Activated CD8-positive, alpha-beta memory T cell treated with anti-CD3 and anti-CD28 coated beads, Interleukin-2, amount 10 ng/mL, durations not matched to agents 7 days and 5 days (primary cell): ENCODE measurements at places on chromosomes 3 and 15.

DNA sequence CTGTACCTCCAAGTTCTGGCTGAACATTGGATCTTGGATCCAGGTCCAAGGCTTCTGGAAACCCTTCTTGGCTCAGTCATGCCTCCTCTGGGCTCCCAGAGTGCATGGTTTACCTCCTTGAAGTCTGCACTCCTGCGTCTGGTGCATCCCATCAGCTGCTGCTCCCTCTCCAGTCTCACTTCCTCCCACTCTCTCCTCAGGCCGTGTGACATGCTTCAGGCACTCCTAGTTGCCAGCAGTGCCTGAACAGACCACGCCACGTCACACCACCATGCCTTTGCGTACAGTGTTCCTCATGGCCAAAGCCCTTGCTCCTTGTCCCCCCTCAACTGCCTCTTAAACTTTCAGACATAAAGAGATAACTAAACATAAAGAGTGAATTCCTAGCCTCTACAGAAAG, 5.7 kb downstream of the GPR27 start:
- DNase-seq, result no peak

DNA sequence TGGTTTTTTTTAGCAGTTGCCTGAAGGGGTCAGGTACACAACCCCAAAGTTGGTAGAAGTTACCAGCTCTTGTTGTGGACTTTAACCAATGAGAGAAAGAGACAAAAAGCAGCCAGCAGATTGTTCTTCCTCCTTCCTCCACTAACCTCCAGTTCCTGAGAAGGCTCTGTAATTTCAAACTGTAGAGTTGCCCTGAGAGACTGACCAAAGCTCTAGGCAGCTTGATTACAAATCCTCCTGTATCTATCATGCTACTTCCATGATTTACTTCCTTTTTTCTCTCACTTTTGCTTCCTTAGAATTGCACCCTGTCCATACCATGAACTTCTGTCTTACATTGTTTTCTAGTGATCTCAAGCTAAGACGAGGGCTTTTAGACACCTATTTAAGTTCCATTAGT, 29.2 kb downstream of the NSUN3 start:
- no peak for DNase-seq

DNA sequence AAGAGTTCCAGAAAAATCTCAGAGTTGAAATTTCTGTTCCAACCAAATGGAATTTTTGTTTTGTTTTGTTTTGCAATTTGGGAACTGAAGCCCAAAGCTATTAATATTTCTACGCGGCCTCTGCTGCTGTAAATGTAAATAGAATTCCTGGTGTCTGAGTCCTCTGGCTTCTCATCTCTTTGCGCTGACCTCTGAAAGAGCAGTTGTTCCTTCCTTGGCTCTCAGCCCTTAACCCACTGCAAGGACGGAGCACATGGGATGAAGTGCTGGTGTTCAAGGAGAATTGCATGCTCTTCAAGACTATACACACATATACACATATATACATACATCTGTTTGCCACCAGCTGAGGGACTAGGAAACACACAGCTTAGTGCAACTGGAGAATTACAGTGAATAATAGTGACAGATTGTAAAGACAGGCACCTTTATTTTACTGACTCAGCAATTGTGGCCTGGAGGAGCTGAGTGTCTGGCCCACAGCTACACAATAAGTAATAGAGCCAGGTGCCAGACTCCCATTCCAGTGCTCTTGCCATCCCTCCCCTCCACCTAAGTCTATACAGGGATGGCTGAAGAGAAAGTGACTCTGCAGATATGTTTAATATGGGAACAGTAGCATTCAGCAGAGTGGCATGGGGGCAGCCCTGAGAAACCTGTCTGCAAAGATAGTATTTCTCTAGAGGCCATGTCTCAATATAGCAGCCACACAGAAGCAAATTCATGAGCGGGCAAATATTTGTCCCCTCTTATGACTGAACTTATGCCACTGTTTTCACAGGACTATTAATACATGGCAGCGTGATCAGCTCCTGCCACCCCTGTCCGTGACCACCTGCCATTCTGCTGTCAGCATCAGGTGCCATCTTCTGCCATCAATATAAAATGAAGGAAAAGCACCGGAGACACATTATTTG, 42.3 kb downstream of the NEK10 start:
- DNase-seq, result no peak

GRCh38 chr15:85452436-85452835, 72.0 kb downstream of the AKAP13 start:
- DNase-seq, result no peak

DNA sequence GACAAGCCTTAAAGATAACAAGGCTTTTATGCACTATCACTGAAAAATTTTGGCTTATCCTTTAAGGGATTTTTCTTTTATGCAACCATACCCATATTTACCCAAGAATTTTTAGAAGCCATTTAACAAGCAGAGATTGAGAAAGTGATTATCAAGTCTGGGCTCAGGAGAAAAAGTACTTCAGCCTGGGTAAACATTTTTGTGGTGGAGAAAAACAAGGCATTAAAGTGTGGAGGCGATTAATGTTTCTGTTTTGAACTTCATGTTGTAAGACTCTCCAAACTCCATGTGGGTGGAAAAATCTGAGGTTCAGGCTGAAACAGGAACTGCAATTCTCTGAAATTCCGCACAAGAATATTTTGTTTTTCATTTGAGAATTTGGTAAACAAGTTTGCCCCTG, 260.4 kb upstream of the KCNMB2 start:
- DNase-seq, result no peak

DNA sequence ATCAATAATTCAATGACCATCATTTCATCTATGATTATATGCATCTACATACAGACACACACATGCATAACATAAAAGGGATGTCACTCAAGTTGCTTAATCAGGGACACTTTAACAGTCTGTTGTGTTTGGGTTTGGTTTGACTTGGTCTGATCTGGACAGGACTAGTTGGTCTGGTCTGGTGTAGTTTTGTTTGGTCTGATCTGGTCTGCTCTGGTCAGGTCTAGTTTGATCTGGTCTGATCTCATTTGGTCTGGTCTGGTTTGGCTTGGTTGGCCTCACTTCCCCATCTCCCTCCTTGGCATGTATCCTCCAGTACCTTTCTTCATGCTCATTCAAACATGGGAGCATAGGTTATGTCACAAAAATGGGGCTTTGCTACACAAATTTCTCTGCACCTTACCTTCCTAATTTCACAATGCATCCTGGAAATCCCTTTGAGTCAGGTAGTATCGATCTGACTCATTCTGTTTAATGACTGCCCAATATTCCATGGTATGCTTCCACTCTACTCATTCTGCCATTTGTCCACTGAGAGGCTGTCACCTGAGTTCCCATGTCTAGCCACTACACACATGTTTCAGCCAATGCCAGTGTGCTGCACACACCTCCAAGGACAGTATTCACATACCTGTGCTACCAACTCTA, 73.0 kb upstream of the TPM1 start:
- no peak for DNase-seq

GRCh38 chr15:31472636-31473384, 146.2 kb downstream of the KLF13 start:
- DNase-seq, result peak; percentile 80

- DNase-seq, result no peak
Measured at GRCh38 chr3:141253326-141253725, 21.7 kb downstream of the PXYLP1 start.

GRCh38 chr15:68469162-68470048, 37.4 kb upstream of the ITGA11 start:
- DNase-seq, result no peak

- DNase-seq, result no peak
Measured at GRCh38 chr3:156834435-156834834, 8.3 kb downstream of the LEKR1 start.

- no peak for DNase-seq
Measured at GRCh38 chr3:142990721-142991120, 10.6 kb upstream of the U2SURP start.

- DNase-seq, result no peak
Measured at GRCh38 chr3:195717852-195718476, 2.8 kb upstream of the MUC20 start.

DNA sequence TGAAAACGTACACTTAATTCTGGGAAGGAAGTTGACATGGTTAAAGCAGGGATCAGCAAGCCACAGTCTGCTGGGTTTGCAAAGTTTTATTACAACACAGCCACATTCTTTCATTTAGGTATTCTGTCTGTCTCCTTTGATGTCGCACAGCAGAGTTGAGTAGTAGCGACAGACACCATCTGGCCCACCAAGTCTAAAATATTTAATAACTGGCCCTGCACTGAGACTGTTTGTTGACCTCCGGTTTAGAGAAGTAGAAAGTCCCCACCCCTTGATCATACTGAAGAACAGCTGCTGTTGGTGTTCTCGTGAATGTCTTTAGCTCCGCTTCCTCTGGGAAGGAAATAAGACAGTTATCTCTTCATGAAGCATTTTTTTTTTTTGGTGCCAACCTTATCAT, 66.2 kb downstream of the MCTP2 start:
- peak; percentile 41 for DNase-seq

DNA sequence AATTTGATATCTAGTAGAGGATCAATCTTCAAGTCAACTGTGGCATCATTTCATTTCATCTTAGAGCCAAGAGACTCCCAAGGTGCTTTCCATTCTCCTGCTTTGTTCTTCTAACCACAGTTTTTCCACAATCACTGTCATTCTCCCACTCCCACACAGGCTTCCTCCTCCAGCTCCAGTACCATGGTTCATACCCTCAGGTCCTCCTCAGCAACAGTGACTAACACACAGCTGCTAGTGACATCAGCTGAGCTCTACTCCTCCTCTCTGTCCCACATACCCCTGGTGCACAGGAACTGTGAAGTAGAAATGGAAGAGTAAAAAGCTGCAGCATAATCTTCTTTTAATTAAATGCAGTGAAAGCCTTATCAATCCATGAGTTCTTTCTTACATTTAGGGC, 200.2 kb upstream of the DPH6 start:
- no peak for DNase-seq

DNA sequence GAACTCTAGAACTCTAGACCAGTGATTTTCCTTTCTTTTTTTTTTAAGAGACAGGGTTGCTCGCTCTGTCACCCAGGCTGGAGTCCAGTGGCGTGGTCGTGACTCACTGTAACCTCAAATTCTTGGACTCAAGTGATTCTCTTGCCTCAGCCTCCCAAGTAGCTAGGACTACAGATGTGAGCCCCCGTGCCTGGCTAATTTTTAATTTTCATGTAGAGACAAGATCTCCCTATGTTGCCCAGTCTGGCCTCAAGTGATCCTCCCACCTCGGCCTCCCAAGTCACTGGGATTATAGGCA, 359.6 kb downstream of the SHQ1 start:
- no peak for DNase-seq

DNA sequence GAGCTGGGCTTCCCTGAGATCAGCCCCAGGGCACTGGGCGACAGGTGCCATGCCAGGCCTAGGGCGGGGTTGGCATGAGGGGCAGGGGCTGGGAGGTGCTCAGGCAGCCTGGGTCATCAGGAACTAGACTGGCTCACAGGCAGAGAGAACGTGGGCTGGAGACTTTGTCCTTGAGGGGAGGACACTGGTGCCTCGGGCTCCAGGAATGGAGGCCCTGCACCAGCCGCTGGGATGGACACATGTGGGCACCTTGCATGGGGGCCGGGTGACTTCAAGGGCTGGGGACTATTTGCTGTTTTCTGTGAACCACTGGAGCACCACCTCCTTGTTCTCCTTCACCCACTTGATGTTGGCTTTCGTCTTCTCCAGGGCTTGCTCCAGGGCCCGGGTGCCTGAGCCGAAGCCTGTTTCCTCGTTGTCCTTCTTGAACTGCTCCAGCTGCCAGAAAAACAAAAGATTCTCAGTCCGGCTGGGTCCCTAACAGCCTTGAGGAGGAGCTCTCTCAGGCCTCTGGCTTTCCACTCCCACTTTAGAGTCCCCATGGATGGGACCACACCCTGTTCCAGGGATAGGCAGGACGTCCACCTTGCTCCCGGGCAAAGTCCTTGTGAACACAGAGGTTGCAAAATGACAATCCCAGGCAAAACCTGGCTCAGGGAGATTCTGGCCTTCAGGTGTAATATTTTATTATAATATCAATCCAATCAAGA, 9.1 kb downstream of the MESP2 start:
- DNase-seq, result no peak

DNA sequence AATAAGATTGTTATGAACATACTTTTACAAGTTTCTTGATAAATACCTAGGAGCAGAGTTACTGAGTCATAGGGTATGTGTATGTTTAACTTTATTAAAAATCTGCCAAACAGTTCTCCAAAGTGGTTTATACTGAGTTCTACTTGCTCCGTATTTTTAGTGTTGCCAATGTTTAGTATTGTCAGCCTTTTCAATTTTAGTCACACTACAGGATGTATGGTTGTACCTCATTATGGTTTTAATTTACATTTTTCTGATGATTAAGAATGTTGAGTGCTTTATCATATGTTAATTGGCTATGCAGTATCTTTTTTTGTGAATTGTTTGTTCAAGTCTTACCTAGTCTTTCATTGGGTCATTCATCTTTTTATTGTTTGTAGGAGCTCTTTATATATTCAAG, 4.3 kb downstream of the TMOD3 start:
- no peak for DNase-seq

DNA sequence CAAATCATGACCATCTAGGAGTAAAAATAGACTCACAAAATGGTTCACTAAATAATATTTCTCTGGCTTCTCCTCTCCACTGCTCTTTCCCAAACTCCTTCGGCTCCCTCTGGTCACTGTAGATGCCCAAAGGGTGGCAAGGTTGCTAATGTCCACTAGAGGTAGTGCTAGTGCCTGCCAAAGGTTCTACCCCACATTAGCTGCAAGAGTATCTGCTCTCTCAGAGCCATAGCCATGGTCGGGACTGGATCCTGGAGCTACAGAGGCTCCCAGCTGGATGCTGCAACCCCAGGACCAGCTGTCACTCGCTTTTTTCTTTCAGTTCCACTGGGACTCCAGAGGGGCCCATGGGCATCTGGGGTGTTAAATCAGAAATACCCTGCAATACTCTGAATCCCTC, 8.5 kb downstream of the HTR3D start:
- DNase-seq, result no peak

- DNase-seq, result no peak
Measured at GRCh38 chr3:13623101-13623654, 74.3 kb downstream of the FBLN2 start.

DNA sequence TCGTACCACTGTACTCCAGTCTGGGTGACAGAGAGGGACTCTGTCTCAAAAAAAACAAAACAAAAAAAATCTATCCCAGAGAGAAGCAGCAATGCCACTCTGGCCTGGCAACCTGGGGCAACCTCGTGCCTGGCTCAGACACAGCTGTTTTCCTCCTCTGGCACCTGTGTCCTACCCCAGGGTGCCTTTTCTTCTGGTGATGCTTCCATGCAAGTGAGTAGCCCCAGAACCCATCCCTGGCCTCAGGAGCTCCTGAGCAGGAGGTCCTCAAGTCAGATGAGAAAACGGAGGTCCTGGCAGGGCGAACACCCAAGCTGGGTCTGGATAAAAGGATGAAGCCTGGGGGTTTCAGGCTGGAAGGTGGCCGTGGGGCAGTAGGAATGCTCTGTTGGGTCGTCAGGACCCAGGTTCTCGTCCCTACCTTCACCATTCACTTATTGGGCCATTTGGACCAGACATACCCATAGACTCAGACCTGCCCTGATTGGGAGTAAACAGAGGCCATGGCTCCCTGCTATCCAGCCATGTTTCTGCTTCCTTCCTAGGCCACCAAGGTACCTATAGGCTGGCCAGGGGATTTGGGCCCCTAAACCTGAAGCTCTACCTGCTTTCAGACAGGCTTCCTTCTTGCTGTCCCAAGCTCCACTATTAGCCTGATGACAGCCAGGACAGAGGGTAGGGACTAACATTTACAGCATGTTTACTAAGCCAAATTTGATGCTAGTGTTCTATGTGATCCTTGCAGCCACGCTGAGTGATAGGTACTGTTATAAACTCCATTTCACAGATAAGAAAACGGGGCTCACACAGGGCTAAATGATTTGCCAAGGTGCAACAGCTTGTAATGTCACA, 102.2 kb downstream of the DAPK2 start:
- DNase-seq, result no peak
